ENCODE measurements at places on chromosomes 16 and 17. TPM values are rescaled to one million over a fixed set of nuclear protein-coding genes. Genes with fewer than 3 reads are reported as not detected.

DNA sequence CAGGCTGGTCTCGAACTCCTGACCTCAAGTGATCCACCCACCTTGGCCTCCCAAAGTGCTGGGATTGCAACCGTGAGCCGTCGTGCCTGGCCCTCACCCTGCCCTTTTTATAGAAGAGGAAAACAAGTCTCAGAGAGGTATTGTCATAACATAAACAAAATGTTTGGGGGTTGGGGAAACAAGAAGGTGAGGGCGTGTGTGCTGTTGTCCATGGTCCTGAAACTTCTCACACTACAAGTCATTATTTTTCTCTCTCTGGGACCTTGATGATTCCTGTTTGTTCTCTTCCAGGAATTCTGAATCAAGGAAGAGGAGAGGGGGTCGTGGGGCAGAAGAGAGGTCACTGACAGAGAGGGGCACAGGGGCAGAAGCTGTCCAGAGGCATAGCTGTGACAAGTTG is 160.2 kb upstream of the LHX1 start:
- H3K36me3 ChIP-seq = no peaks in the 10 kb centered on the region
- DNase-seq = no peak
- no peak overlapping the region for H3K27ac ChIP-seq
- H3K27me3 ChIP-seq = no peaks in the 10 kb centered on the region
- no peak overlapping the region for H3K4me3 ChIP-seq

DNA sequence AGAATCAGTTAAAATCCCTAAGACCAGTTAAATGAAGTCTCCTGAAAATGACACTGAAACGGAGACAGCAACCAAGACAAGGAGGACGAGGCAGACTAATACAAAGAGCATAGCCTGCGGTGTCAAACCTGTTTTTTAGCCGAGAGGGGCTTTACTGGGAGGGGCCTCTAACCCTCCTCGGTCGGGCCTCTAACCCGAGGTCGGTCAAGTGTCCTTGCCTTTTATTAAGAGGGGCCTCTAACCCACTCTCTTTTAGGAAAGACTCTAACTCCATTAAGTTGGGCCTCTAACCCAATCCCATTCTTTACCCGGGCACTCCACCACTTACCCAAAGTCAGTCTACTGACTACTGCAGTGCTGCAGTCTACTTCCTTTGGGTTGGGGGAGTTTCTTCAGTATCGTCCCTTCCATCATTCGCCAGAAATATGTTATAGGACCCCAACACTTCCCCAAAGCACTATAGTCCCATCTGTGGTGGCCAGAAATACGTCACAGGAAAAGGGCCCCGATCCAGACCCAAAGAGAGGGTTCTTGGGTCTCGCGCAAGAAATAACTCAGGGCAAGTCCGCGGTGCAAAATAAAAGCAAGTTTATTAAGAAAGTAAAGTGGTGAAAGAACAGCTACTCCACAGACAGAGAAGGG is 39.2 kb upstream of the ARL4D start:
- H3K4me3 ChIP-seq = peak overlapping the region; percentile 52
- H3K27ac ChIP-seq = peak overlapping the region; percentile 88
- peaks cover 20% of the 10 kb centered on the region for H3K4me1 ChIP-seq

DNA sequence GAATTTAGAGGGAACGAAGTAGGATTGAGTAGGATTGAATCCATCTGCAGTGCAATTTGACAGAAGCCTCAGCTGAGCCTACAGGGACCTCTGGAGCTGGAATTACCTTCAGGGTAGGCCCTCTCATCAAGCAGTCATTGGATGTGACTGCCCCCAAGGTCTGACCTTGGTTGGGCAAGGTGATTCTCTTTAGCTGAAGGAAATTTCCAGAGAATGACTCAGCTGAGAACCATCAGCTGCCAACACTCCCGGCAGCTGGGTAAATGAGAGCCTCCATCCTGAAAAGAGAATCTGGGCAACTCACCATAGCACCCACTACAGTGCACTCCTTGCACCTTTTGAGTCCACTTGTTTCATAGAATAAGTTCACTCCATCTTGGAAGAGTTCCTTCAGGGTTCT is 113.5 kb upstream of the MED13 start:
- no peak overlapping the region for H3K27ac ChIP-seq
- DNase-seq = no peak
- H3K4me1 ChIP-seq = no peaks in the 10 kb centered on the region
- H3K36me3 ChIP-seq = no peaks in the 10 kb centered on the region

GRCh38 chr16:18804540-18804939 is 3.2 kb upstream of the ARL6IP1 start:
- H3K36me3 ChIP-seq = peaks cover 18% of the 10 kb centered on the region
- H3K4me3 ChIP-seq = no peak overlapping the region
- H3K27ac ChIP-seq = peak overlapping the region; percentile 48
- no peaks in the 10 kb centered on the region for H3K27me3 ChIP-seq

The PIMREG gene
- not detected for total RNA-seq

The DCAKD gene
- 64.1 TPM for total RNA-seq

DNA sequence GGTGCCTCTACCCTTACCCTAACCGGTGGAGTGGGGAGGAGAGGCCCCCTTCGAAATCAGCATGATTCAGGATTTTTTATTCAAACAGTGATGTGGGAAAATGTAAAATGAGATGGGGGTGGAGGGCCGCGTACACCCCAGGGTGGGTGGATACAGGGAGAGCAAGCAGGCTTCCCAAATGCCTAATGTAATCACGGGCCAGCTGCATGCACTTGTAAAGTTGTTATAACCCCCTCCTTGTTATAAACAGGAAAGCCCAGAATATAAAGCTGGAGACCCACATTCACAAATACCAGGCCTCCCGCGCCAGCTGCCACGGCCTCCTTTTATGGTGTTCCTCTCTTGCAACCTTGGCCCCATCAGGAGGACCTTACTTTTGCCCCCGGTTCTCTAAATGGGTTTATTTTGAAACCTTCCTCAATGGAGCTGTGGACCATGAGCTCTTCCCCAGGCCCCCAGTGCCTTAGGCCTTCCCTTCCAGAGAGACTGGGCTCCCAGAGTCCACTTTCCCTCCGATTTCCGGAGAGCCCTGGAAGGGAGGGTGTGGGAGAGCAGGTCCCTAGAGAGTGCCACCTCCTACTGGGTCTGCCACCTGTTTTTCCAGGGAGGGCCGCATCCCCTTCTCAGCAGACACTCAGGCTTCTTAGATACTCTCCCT is 906 bp upstream of the FOXL1 start:
- peaks cover 86% of the 10 kb centered on the region for H3K27me3 ChIP-seq
- peak overlapping the region; percentile 48 for H3K4me3 ChIP-seq
- peaks cover 25% of the 10 kb centered on the region for H3K4me1 ChIP-seq
- no peaks in the 10 kb centered on the region for H3K36me3 ChIP-seq

GRCh38 chr17:81040791-81041337 is 5.9 kb downstream of the BAIAP2 start:
- no peaks in the 10 kb centered on the region for H3K36me3 ChIP-seq
- H3K27me3 ChIP-seq = no peaks in the 10 kb centered on the region
- no peak for DNase-seq
- peaks cover 100% of the 10 kb centered on the region for H3K4me1 ChIP-seq
- no peak overlapping the region for H3K4me3 ChIP-seq

The KRTAP1-5 gene
- not detected for total RNA-seq

- no peaks in the 10 kb centered on the region for H3K36me3 ChIP-seq
- peaks cover 3% of the 10 kb centered on the region for H3K4me1 ChIP-seq
- no peak for DNase-seq
- H3K4me3 ChIP-seq = no peak overlapping the region
Observed at GRCh38 chr17:12522743-12523183, 142.9 kb upstream of the MYOCD start.

DNA sequence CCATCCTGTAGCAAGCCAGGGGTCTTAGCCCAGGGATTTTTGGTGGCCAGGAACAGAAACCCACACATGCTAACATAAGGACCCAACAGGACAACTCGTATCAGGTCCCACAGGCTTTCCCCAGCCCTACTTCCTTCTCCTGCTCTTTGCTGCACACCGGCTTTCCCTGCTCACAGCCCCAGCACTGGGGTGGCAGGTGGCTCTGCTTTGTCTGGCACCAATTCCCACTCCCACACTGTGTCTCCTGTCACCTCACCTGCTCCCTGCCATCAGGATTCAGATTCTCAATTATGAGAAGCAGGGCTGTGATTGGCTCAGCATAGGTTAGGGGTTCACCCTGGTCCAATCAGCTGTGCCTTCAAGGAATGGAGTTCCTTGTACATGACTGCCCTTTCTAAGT is 94.1 kb downstream of the TMEM132E start:
- H3K36me3 ChIP-seq = no peaks in the 10 kb centered on the region
- H3K4me1 ChIP-seq = no peaks in the 10 kb centered on the region
- no peak overlapping the region for H3K27ac ChIP-seq

DNA sequence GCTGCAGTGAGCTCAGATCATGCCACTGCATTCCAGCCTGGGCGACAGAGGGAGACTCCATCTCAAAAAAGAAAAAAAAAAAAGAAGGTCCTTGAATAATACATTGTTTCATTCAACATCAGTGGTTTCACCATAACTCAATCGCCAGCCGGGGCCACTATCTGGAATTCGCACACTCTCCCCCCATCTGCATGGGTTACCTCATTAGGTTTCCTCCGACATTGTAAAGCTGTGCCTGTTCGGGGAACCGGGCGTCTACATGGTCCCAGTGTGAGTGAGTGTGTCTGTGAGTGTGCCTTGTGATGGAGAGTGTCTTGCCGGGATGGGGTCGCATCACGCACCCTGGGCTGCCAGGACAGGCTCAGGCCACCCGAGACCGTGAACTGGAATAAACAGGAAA is 16.6 kb upstream of the RBBP6 start:
- no peaks in the 10 kb centered on the region for H3K36me3 ChIP-seq
- no peaks in the 10 kb centered on the region for H3K4me1 ChIP-seq
- H3K4me3 ChIP-seq = no peak overlapping the region
- DNase-seq = no peak

The FSCN2 gene
- 2.4 TPM for total RNA-seq

DNA sequence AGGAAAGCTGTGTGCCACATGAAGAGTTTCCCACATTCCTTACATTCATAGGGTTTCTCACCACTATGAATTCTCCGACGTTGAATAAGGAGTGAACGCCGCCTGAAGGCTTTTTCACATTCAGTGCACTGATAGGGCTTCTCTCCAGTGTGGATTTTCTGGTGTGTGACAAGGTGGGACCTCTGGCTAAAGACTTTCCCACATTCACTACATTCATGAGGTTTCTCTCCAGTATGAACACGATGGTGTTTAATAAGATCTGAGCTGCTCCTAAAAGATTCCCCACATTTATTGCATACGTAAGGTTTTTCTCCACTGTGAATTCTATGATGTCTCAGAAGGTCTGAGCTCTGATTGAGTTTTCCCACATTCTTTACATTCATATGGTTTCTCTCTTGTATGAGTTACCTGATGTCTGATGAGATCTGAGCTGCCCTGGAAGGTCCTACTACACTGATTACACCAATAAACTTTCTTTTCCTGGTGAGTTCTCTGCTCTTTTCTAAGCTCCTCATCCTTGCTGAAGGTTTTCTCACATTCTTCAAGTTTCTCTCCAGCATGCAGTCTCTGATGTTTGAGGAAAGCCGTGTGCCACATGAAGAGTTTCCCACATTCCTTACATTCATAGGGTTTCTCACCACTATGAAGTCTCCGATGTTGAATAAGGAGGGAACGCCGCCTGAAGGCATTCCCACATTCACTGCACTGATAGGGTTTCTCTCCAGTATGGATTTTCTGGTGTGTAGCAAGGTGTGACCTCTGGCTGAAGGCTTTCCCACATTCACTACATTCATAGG is 10.0 kb downstream of the ZNF594 start:
- H3K27ac ChIP-seq = no peak overlapping the region
- no peak overlapping the region for H3K4me3 ChIP-seq
- peaks cover 9% of the 10 kb centered on the region for H3K36me3 ChIP-seq
- H3K4me1 ChIP-seq = no peaks in the 10 kb centered on the region

GRCh38 chr17:44966348-44967025 is 1.6 kb downstream of the C1QL1 start:
- DNase-seq = no peak
- peaks cover 23% of the 10 kb centered on the region for H3K4me1 ChIP-seq
- peak overlapping the region; percentile 55 for H3K4me3 ChIP-seq

The TMEM235 gene
- not detected for total RNA-seq

GRCh38 chr16:23801378-23801777 is 34.4 kb upstream of the PRKCB start:
- no peak for DNase-seq
- no peak overlapping the region for H3K27ac ChIP-seq
- peaks cover 6% of the 10 kb centered on the region for H3K4me1 ChIP-seq
- no peaks in the 10 kb centered on the region for H3K36me3 ChIP-seq
- H3K4me3 ChIP-seq = no peak overlapping the region

DNA sequence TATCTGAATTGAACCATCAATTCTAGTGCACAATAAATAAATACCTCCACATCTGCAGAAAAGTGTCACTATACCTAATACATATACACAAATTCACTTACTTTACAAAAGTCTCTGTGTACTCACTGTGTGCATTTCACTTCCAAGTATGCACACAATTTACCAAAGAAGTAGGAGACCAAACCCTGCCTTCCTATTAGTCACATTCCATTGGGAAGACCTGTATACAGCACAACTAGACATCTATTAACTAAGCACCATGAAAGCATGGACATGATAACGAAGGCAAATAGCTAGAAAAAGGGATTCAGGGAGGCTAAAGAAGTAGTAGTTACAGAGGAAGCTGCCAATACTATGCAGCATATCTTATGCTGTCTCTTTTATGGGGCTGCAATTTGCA is 139.5 kb downstream of the SNX11 start:
- DNase-seq = no peak
- H3K4me1 ChIP-seq = peaks cover 3% of the 10 kb centered on the region
- no peaks in the 10 kb centered on the region for H3K36me3 ChIP-seq
- H3K27ac ChIP-seq = no peak overlapping the region
- H3K4me3 ChIP-seq = no peak overlapping the region

The ZDHHC1 gene
- 27.5 TPM for total RNA-seq

- no peak overlapping the region for H3K4me3 ChIP-seq
- H3K27me3 ChIP-seq = no peaks in the 10 kb centered on the region
- peaks cover 52% of the 10 kb centered on the region for H3K36me3 ChIP-seq
- no peak for DNase-seq
Observed at GRCh38 chr17:81913394-81914102, 2.3 kb upstream of the PCYT2 start.

- H3K27me3 ChIP-seq = no peaks in the 10 kb centered on the region
- no peaks in the 10 kb centered on the region for H3K4me1 ChIP-seq
- no peak overlapping the region for H3K4me3 ChIP-seq
- H3K36me3 ChIP-seq = no peaks in the 10 kb centered on the region
- DNase-seq = no peak
Observed at GRCh38 chr16:66382171-66382965, 15.9 kb downstream of the CDH5 start.

The FOXK2 gene
- total RNA-seq = 51.3 TPM

GRCh38 chr17:31807846-31808245 is 51.2 kb downstream of the COPRS start:
- no peak for DNase-seq
- no peaks in the 10 kb centered on the region for H3K27me3 ChIP-seq
- H3K27ac ChIP-seq = no peak overlapping the region
- H3K4me1 ChIP-seq = peaks cover 10% of the 10 kb centered on the region
- H3K36me3 ChIP-seq = no peaks in the 10 kb centered on the region

GRCh38 chr17:80528536-80528935 is 16.1 kb upstream of the RPTOR start:
- H3K27ac ChIP-seq = no peak overlapping the region
- H3K4me3 ChIP-seq = no peak overlapping the region
- DNase-seq = no peak
- no peaks in the 10 kb centered on the region for H3K27me3 ChIP-seq

All from esophagus muscularis mucosa (tissue), 4 donors.